ENCODE measurements at places on chromosomes 5 and 9.
A peak's percentile ranks its signal among the peaks of the same experiment; 100 is the strongest.

DNA sequence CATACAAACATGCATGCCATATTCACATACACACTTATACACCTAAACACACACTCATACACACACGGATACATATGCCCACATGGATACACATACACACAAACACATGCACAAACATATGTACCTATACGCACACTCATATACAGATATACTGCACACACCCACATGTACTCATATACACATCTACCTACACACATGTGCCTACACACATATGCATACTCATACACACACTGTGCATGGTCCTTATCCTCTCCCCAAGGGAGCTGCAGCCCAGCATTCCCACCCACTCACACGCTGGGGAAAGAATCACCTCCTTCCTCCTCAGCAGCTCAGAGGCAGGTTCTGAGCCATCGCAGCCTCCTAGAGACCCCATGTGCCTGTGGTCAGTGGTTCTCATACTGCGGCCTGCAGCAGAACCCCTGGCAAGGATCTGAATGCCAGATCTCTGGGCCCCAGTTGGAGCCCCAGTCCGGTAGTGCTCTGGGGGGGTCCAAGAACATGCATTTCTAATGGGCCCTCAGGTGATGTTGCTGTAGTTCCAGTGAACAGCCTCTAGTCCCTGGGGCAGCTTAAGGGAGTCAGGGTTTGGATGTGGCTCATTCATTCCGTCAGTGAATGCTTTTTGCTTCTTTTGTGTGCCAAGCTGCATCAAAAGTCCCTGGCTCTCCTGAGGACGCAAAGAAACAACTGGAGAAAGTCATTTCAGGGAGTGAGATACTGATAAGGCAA is 39.0 kb downstream of the SEMA4D start:
- DNase-seq = no peak

GRCh38 chr5:6115852-6116251 is 262.5 kb downstream of the MED10 start:
- no peak for DNase-seq

- DNase-seq = no peak
These were observed 42.9 kb upstream of the STRBP start for GRCh38 chr9:123311250-123311752.

DNA sequence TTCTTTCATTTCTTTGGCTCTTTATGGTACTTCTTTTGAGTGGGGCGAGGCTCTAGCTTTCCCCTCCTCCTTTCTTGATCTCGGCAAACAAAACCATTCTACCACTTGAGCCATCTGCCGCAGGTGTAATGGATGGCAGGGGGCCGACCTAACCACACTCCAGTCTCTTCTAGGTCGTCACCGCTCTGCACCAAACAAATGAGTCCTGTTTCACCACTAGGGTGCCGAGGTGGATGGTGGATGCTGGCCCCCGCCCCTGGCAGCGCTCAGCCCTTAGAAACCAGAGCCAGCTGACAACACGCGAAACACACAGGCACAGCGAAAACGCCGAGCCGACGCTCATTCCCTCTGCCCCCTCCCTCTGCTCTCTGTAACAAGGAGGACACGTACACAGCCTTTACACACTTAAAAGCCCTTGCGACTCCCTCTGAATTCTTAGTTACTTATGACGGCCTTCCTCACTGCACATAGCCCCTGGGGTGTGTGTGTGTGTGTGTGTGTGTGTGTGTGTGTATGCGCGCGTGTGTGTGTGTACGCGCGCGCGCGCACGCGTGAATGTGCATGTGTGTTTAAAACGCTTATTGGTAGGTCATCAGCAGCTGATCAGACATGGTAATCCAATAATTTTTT is 199.4 kb downstream of the MEF2C start:
- no peak for DNase-seq

- no peak for DNase-seq
These were observed 55.1 kb downstream of the ANKH start for GRCh38 chr5:14816374-14816998.

- DNase-seq = peak; percentile 82
These were observed 1.8 kb upstream of the KLF4 start for GRCh38 chr9:107491081-107492053.

DNA sequence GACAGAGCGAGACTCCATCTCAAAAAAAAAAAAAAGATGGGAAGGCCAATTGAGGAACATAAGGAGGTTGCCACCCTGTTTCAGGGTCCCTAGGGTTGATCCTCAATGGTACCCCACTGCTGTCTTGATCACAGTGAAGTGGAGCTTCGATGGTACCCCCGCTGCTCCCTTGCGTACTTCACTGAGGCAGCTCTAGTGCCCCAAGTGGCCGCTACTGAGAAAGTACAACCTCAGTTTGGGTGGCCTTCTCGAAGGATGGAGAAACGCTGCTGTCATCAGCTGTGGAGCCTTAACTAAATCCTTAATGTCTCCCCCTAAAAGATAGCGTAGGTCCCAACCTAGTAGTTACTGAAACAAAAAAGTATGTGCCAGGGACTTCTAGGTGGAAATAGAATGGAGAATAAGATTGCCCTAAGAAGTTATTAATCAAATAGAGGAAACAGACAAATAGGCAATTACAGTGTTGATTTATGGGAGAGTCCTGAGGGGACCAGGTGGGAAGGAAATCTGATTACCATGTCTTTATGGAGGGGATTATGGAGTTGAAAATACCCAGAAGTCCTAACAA is 6.3 kb downstream of the TESK1 start:
- no peak for DNase-seq

DNA sequence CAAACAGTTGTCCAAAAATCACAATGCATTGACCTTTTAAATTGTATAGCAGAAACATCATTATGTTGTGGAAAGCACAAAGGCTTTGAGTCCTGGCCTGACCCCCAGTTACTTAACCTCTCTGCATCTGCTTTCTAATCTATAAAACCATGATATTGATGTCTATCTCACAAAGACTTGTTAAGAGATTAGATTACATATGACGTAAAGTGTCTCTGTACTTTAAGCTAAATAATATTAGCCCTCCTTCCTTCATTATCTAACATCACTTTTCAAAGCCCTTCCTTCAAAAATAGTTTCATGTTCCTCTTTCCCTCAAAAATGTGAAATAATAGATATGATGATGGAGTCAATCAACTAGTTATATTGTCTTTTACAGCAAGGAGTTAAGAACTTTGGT is 3.4 kb downstream of the ADAMTS6 start:
- DNase-seq = no peak

DNA sequence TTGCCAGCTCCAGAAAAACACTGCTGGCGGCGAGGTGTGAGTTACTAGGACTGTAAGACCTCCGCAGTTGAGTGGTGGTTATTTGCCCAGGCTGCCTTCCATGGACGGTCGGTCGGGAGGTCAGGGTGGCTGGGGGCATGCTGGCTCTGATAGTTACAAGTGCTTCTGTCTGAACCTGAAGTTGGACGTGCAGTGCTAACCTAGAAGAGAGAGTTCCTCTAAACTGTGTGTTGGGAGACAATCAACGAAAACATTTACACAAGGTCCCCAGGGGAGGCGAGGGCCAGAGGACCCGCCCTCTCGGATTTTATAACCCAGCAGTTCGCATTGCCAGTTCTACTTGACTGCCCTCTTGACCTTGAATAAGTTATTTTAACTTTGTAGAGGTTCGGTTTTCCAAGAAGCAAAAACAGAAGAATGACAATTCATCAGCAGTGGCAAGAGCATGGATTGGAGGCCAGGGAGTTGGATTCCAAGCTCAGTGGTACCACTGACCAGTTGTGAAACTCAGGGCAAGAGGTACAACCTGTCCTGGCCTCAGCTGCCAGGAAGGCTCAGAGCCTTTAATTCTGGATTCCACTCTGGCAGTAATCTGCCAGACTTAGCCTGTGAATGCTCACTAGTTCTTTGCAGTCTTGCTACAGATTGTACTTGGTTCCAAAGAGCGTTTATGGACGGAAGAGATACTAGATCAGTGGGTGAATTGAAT is 28.7 kb upstream of the PDE8B start:
- DNase-seq = no peak

- DNase-seq = no peak
These were observed 1.3 kb downstream of the SLC12A7 start for GRCh38 chr5:1110307-1111240.

- DNase-seq = no peak
These were observed 19.7 kb upstream of the PHYKPL start for GRCh38 chr5:178252258-178252657.
